Esophagus squamous epithelium (tissue), 5 donors: ENCODE measurements at places on chromosomes 11 and 22.

DNA sequence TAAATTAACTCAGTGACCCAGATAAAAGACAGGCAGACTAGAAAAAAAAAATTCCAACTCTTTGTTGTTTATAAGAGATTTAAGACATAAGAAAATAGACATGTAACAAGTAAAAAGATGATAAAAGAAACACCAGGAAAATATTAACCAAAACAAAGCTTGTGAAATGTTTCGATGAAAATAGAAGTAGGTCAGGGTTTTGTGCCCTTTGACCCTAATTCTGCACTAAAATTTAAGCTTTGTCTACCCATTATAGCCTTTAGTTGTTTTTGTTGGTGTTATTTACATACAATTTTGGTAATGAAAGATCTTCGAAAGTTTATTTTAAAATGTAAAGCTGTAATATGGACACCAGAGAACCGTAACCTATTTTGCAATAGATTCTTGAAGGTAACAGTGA is 75.7 kb downstream of the LRRC4C start:
- no peak for DNase-seq

GRCh38 chr11:93737904-93738612 is 3.2 kb downstream of the TAF1D start:
- DNase-seq: no peak

- DNase-seq: no peak
Measured at GRCh38 chr11:27820249-27820648, 120.0 kb upstream of the BDNF start.

GRCh38 chr11:83827940-83828554 is 541.9 kb upstream of the CCDC90B start:
- DNase-seq: no peak
